ENCODE measurements at places on chromosomes 16 and 17. TPM values are rescaled to one million over a fixed set of nuclear protein-coding genes. Genes with fewer than 3 reads are reported as not detected.
A peak's percentile ranks its signal among the peaks of the same experiment; 100 is the strongest.

- no peak for DNase-seq
Measured at GRCh38 chr16:12124742-12125141, 148.2 kb downstream of the SNX29 start.

- DNase-seq: peak; percentile 41
Measured at GRCh38 chr17:9527788-9528187, 47.8 kb downstream of the STX8 start.

- no peak for DNase-seq
Measured at GRCh38 chr17:4332296-4332970, 34.0 kb downstream of the UBE2G1 start.

DNA sequence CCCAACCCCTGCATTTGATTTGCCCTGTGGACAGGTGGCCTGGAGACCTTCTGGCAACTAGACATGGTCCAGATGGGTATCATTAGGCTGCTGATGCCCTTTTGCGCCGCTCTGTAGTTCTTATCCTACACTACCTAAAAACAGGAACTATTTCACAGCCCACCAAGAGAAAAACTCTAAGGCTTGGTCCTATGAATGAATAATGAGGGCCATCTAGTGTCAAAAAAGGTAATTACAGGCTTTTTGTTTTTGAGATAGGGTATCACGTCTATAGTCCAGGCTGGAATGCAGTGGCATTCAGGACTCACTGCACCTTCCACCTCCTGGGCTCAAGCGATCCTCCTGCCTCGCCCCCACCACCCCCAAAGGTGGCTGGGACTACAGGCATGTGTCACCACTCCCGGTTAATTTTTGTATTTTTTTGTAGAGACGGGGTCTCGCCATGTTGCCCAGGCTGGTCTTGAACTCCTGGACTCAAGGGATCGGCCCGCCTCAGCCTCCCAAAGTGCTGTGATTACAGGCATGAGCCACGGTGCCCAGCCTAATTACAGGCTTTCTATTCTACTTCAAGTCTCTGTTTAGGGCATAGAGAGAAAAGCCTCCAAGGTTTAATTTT lies 20.9 kb downstream of the COIL start:
- peak; percentile 86 for DNase-seq

C16orf89 gene
- 0.59 TPM for total RNA-seq

RASD1 gene
- total RNA-seq: 13.8 TPM

KRT36 gene
- total RNA-seq: 0.36 TPM

Measured in osteoblast (primary cell).